ENCODE measurements at places on chromosomes 1 and 21.

- no peak for DNase-seq
Observed at GRCh38 chr1:244325056-244325758, 126.5 kb downstream of the ADSS2 start.

DNA sequence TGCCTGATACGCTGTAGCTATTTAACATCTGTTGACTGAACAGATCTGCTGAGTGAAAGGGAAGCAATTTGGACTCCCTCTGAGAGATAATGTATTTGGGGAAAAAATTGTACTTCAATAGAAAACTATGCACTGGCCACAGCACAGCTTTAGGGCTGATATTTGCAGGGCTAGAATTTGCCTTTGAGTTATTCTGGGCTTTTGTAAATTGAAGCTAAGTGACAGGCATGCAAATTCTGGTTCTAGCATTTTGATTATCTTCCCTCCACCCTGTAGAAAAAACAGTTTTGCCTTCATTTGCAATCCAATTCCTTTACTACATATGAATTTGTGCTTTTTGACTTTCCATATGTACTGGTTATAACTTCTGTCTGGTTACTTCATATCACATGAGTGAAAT is 7.9 kb downstream of the KYAT3 start:
- no peak for DNase-seq

DNA sequence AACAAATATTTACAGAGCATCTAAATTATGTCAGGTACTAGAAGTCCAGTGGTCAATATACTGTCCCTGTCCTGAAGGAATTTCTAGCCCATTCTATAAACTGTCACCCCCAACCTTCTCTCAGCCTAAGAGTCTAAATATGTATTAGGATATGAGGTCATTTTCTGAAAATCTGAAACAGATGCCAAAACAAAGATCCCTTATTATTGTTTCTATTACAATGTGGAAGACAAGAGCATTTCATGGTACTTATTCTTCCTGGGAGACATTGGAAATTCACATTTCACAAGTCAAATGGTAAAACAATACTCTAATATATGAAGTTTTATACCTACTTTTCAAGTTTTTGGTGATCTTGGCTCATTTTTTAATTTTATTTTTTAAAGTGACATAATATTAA is 2.6 kb downstream of the CLCA1 start:
- no peak for DNase-seq

GRCh38 chr1:178751046-178751445 is 26.0 kb downstream of the RALGPS2 start:
- DNase-seq: no peak

DNA sequence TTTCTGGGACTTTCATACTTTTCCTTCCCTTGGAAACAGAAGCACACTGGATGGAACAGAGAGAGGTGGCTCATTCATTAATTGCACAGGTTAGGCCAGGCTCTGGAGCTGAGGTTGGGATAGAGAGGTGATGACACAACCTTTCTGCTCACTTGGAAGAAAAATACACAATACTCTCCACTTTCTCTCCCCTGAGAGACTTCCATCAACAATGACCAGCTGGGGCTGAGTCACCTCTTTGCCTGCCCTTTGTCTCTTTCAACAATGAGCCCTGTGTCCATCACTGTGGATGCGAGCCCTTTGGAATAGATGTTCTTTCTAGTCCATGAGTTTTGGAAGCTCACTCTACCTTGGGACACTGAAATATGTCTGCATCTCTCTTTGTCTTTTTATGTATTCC is 43.1 kb downstream of the ATP2B4 start:
- DNase-seq: no peak

DNA sequence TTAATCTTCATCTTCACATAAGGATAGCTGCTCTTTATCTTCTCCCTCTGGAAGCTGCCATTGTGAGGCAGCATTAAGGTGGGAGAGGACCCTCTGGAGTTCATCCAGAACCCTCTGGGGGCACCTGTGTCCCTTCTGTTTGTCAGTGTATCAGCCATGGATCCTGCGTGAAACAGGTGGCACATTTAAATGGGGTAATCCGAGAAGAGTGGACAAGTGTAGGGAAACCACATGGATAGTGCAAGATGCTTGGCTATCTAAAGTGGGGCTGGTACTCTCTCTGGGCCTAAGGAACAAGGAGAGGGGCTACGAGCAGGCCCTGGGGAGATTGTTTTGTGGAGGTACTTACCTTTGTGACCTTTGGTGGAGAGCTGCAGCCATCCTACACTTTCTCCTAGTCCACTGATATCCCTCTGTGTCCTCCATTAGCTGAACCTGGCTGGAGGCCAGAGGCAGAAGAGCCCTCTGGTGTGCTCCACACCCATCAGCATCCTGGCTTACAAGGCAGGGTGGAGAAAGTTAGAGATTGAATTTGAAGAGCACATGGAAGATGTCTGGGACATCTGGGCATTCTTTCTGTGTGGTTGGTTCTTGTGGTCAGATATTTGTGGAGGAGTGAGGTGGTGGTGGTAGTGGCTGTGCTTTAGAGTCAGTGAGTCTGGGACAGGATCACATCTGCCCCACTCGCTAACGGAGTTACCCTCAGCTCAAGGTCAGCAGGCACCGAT is 117.7 kb downstream of the FGGY start:
- no peak for DNase-seq

- no peak for DNase-seq
Observed at GRCh38 chr1:24168245-24168644, 18.8 kb downstream of the IFNLR1 start.

DNA sequence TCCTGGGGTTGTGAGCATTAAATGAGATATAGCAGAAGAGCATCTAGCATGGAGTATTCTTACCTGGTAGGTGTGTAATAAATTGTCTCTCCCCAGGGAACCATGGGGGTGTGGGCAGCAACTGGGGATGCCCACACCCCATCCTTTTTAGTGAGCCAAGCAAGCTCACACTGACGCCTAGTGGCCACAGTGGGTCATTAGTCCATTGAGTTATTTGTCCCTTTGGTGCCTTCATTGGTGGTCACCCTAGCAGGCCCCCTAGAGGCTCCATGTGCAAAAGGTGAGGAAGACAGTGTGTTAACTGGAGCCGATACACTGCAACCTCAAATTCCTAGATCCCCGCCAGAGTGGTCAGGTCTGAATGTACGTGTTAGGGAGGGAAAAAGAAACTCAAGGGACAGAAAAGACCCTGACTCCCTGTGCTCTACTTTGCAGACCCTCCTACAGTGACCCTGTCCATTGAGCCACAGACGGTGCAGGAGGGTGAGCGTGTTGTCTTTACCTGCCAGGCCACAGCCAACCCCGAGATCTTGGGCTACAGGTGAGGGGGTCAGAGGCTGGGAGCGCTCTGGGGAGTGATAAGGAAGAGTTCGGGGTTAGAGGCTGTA is 93.3 kb upstream of the CD1D start:
- DNase-seq: peak; percentile 14

GRCh38 chr1:110011527-110012041 is 22.8 kb upstream of the STRIP1 start:
- no peak for DNase-seq

- DNase-seq: no peak
Observed at GRCh38 chr1:89643577-89643976, 10.7 kb downstream of the LRRC8C start.

DNA sequence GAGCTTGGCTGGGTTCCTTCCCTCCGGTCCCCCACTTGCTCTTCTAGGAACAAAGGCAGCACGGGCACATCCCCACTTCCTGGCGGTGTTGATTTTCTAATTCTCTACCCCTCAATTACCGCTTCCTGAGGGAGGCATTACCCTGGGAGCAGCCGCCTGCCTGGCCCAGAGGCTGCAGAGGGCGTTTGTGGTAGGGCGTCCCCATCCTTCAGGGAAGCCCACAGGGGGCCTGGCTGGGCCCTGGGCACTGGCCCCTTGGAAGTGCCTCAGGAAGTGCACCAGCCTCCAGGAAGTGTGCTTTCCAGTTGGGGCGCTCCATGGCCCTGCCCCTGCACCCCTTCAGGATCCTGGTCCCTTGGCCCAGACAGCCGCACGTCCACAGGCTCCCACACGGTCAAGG is 42.1 kb upstream of the CASZ1 start:
- DNase-seq: no peak

DNA sequence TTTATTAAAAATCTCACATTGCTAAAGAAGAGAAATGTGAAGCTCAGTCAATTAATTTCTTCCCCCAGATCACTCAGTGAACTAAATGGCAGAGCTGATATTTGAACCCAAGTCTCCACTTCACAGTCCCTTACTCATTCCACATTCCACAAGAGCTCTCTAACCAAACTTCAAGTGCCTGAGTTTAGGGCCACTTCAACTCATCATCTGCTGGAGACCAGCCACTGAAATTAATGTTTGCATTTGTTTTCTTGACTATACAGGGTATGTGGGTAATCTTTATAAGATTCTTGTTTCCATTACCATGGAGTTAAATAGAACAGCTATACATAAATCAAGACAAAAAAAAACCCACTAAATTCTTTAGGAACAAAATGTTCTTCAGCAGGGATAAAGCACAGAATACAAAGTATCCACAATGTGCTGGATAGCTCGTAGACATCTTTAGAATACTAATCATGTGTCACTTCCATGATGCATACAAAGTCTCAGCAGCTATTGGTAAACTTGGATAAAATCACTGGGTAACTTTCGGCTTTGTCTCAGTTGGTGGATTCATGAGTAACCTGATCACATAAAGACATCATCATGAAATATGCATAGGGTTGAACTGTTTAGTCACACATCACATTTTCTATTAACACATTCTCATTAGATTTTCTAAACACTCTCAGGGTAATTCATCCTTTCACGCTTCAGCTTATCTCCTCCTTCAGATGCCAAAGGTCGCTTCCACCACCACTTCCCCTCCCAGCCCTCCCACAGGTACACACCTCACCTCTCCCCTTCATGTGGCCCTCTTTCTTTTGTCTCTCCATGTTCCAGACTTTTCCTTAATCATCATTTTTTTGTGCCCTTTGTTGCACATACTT is 89.8 kb downstream of the LRRC53 start:
- DNase-seq: no peak

- DNase-seq: no peak
Observed at GRCh38 chr1:46519209-46519608, 29.6 kb downstream of the DMBX1 start.

GRCh38 chr21:18026359-18026758 is 207.2 kb upstream of the C21orf91 start:
- no peak for DNase-seq

DNA sequence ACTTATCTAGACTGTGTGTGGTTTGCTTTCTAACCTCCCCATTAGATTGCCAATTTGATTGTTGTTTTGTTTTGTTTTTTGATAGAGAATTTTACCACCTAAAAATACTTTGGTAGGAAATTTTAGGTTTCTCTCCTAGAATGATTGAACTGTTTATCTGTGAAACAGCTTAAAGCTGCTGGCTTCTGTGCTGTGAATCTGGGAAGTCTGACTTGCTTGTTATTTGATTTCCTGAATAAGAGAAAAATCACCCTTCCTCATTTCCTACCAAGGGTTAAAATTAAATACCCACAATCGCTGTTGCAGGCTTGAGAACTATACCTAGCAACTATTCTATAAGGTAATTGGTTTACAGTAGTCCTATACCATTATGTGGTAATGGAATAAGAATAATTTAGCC is 198.9 kb upstream of the CACYBP start:
- DNase-seq: no peak

- DNase-seq: no peak
Observed at GRCh38 chr1:236163463-236164153, 21.3 kb downstream of the GPR137B start.

DNA sequence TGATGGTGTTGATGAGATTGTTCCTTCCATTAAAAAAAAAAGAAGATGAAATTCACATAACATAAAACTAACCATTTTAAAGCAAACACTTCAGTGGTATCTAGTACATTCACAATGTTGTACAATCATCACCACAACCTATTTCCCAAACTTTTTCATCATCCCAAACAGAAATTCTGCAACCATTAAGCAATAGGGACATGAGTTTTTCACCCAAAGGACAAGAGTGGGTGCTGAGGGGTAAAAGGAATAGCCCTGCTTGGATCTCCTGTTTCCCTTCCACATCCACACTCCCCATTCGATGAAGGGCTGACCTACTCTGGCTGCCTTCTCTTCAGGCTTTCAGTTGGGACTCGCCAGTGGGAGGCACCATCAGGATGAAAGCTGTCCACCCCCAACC is 59.3 kb downstream of the SLC9A1 start:
- no peak for DNase-seq

DNA sequence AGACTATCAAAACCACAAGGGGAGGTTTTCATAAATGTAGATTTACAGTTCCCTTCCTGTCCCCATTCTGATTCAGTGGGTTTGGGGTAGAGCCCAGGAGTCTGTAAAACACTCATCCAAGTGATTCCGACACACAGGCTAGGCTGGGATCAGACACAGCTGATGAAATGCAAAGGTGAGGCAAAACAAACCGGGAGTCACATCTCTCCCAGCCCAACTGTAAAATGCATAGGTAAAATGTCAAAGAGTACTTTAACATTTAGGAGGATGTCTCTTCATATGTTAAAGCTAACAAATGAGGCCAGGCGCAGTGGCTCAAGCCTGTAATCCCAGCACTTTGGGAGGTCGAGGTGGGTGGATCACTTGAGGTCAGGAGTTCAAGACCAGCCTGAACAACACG is 45.0 kb downstream of the ZNF281 start:
- DNase-seq: no peak
